Left renal pelvis (tissue), 4 donors: ENCODE measurements at places on chromosomes 5 and 9. TPM values are rescaled to one million over a fixed set of nuclear protein-coding genes. Genes with fewer than 3 reads are reported as not detected.

The HAPLN1 gene
- 2.2 TPM for polyA plus RNA-seq

The WDR31 gene
- 6.6 TPM for polyA plus RNA-seq

The GLDC gene
- 23.6 TPM for polyA plus RNA-seq

The NADK2 gene
- 44.0 TPM for polyA plus RNA-seq

The SLC23A1 gene
- 16.2 TPM for polyA plus RNA-seq

The MOB3B gene
- 22.1 TPM for polyA plus RNA-seq

The COL27A1 gene
- 42.3 TPM for polyA plus RNA-seq

The ACSL6 gene
- polyA plus RNA-seq, result 1.6 TPM

The LMX1B gene
- polyA plus RNA-seq, result 2.0 TPM

The POC5 gene
- 18.5 TPM for polyA plus RNA-seq

The INSYN2B gene
- polyA plus RNA-seq, result 2.3 TPM

The FAM78A gene
- 2.6 TPM for polyA plus RNA-seq

The IFNA8 gene
- polyA plus RNA-seq, result not detected

The PCDHGB7 gene
- polyA plus RNA-seq, result 13.7 TPM

The STPG3 gene
- 4.8 TPM for polyA plus RNA-seq

The C9orf50 gene
- polyA plus RNA-seq, result 0.27 TPM

The SCGB3A2 gene
- not detected for polyA plus RNA-seq

The IFNB1 gene
- polyA plus RNA-seq, result not detected

The GABRP gene
- 1.4 TPM for polyA plus RNA-seq

The EIF4E1B gene
- not detected for polyA plus RNA-seq

The PCDHB14 gene
- polyA plus RNA-seq, result 13.5 TPM
